LHCN-M2 (cell line): ENCODE measurements at places on chromosomes 1 and 21.

GRCh38 chr1:107795441-107795840 is 169.5 kb downstream of the VAV3 start:
- DNase-seq: no peak

- DNase-seq: no peak
Observed at GRCh38 chr1:77545970-77546369, 136.5 kb downstream of the ZZZ3 start.

DNA sequence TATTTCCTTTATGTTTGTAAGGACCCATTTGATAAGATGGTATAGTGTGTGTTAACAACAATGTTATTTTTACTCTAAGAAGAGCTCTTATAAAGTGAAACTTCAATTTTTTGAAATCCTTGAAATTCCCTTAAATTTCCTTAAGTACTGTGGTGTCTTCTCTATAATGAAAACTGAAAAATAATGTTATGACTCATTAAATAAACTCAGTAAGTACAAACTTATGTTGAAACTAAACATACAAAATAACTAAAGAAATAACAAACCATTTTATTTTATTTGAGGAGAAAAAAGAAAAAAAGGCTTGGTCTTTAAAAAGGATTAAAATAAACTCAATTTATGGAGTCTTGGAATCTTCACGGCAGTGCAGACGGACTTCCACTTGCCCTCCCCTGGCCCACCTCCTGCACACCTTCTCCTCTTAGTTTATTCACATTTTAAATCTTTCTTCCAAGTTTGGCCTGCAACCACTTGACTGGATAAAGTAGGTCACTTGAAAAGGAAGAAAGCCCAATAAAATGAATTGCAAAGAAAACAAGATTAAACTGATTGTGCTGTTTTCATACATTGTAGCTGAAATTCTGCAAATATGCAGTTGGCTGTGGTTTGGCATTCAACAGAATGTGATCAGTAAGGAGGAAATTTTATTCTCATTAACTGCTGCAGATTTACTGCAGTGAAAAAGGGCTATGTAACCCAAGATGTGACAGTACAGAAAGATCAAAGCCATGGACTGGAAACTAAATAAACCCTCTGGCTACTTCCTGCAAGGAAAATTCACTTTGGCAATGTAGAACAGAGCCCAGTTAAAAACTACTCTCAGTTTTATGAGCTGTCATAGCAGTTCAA is 48.5 kb upstream of the SCYL3 start:
- DNase-seq: peak; percentile 45

- DNase-seq: no peak
Observed at GRCh38 chr1:77139389-77139788, 79.8 kb downstream of the PIGK start.

DNA sequence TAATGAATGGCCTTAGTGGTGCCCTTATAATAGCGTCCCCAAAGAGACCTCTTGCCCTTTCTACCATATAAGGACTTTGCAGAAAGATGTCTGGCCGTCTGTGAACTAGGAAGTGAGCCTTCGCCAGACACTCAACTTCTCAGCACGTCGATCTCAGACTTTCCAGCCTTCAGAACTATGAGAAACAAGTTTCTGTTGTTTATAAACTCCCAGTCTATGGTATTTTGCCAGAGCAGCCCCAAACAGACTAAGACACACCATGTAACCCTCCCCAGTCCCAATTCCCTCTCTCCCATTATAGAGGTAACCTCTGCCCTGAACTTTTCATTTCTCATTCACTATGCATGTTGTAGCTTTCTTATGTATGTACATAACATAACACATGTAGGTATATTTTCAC is 55.7 kb downstream of the NID1 start:
- DNase-seq: no peak
